Activated effector memory CD4-positive, alpha-beta T cell treated with Interleukin-2 at 50 U/mL for 16 hours (primary cell): ENCODE measurements at places on chromosomes 11 and 22.
A peak's percentile ranks its signal among the peaks of the same experiment; 100 is the strongest.

DNA sequence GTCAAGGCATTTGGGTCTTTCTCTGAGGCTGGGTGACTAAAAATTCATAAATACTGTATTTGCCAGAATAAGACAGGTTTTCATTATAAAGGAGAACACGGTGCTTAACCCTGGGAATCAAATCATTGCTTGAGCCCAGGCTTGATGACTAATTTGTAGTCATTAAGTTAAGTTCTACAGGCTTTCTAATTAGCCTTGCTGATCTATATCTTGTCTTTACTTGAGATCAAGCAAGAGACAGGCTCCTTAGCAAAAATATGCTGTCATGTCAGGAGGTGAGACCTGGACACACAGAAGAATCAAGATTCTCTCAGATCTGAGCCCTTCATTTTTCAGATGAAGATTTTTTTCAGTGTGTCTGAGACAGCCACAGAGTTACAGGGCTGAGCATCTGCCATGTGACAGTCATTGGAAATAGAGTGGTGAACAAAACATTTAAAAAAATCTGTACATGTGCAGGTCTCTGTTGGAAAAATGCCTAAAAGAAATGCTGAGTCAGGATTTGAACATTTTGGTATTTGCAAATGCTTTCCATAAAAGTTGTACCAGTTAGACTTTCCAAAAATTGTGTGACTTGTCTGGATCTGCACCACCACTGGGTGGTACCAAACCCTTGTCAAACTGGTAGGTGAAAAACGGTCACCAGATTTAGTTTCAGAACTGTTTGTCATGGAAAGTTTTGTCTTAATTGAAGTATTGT, 14.6 kb downstream of the ACAT1 start:
- no peak for DNase-seq

DNA sequence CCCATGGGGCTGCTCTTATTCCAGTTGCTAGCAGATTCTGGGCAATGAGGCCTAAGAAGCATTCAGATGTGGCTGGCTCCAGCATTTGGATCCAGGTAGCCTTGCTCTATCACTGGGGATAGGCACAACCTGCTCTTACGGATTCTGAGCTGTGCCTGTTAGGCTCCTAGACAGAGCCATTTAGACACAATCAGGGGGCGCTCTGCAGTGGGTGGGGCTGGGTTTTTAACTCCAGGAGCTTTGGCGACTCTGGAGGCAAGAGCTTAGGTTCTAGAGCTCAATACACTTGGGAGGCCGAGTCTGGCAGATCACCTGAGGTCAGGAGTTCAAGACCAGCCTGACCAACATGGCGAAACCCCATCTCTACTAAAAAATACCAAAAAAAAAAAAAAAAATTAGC, 32.0 kb downstream of the KCNC1 start:
- no peak for DNase-seq

- DNase-seq = no peak
Measured at GRCh38 chr11:117535201-117535849, 207.7 kb downstream of the CEP164 start.

GRCh38 chr11:89346601-89347000, 144.6 kb downstream of the NOX4 start:
- DNase-seq = no peak

DNA sequence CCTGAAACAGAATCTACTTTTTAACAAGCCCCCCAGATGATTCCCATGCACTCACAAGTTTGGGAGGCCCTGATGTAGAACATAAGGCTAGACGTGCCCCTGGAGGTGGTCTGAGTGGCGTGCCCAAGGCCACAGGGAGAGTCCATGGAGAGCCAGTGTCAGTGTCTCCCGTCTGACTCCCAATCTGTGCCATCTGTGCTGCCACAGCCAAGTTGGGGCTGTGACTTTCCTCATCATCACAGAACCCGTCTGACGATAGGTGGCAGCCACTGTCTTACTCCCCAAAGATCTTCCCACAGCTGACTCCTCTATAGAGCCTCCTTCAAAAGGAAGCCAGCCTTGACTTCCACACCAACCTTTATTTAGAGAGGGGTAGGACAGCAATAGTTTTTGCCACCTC, 470.5 kb downstream of the SOX6 start:
- no peak for DNase-seq

GRCh38 chr22:22425356-22425755, 83.2 kb downstream of the ZNF280B start:
- no peak for DNase-seq

- DNase-seq = no peak
Measured at GRCh38 chr22:33631777-33632176, 288.5 kb downstream of the LARGE1 start.

DNA sequence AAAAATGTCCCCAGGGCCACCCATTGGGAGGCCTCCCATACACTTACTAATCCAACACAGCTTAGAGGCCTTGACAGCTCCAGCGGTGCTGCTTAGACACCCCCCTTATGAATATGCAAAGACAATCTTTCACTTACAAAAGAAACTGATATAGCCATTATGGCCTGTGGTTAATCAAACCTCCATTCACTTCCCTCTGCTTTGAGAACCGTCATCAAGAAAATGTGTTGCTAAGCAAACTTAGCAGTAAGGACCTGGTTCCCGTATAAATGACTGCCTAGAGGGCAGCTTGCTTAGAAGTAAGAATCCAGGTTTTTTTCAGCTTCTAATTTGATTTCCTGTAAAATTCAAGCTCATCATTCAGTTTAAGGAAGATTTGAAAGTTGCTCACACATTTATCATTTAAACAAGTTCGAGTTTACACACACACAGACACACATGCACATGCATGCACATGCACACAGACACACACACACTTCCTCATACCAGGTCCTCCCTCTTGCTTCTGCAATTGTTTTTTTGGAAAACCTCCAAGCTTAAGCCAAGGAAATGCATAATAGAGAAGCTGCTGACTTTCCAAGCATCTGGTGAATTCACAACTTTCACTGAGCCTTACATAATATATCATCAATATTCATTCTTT, 137.7 kb upstream of the BLID start:
- no peak for DNase-seq

DNA sequence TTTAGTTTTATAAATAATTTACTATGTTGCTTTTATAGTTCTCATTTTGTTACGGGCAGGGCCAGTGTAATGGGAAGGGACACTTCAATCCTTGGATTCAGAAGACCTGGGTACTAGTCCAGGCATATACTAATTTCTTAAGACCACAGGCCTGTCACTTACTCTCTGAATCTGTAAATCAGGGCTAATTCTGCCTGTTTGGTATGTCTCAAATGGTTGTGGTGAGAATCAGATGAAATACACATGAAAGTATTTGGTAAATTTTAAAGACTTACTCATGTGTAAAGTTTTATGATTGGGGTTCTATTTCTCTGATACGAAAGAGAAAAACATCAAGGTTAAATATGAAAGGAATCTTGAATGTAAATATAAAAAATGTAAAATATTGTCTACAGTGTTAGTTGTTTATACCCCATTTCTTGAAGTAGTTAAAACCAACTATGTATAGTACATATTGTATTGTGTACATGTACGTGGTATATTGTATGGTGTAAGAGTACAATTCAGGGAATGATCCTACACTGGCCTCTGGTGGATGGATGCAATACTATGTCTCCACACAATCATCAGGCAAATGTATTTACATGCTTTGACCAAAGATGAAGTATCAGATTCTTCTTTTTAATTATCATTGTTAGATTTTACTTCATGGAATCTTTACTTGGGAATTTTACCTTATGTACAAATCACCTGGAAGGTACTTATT, 24.5 kb upstream of the RAG2 start:
- no peak for DNase-seq

DNA sequence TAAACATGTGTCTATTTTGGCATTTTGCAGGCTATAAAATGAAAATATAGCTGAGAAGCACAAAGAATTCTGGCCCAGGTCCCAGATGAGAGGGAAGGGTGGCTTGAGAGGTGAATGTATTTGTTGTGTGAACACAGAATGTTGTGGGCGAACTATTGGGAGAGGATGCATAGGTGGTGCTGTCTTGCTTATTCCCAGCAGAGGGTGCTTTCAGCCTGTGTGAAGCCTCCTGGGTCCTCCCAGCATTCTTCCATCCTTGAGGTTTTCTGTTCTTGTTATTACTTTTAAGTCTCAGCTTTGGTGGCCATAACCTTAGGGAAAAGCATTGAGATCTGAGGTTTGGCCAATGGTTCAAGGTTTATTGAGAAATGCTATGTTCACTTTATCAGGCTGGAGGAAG, 108.7 kb upstream of the SNX19 start:
- DNase-seq = no peak

- no peak for DNase-seq
Measured at GRCh38 chr11:629237-629583, 2.2 kb upstream of the SCT start.

GRCh38 chr11:112670806-112671570, 290.2 kb upstream of the NCAM1 start:
- no peak for DNase-seq

- no peak for DNase-seq
Measured at GRCh38 chr22:31138126-31138525, 2.2 kb downstream of the PLA2G3 start.

DNA sequence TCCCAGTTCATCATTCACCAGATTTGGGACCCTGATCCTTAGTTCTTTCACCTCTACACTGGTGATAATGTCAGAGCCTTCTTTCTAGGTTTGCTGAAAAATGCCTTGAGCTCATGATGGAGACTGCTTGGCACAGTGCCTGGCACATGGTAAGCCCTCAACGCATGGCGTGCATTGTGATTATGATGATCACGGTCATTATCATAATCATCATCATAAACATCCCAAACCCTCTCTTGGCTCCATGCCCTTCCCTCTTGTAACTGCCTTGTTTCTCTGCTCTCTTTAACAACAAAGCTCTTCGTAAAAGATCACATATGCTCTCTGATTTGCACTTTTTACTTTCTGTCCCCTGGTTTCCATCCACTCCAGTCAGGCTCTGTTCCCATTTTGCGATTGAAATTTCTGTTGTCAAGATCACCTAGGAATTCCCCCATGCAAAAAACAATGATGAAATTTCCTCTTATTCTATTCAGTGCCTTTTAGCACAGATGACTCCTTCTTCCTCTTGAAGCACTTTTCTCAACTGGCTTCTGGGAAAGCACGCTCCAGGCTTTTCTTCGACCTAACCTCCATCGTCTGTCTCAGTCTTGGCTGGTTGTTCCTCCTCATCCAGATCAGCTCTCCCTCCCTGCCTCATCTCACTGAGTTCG, 479.1 kb downstream of the OPCML start:
- no peak for DNase-seq

- peak; percentile 27 for DNase-seq
Measured at GRCh38 chr22:37148031-37148651, 1.6 kb downstream of the IL2RB start.

- DNase-seq = no peak
Measured at GRCh38 chr11:3359092-3359824, 19.7 kb downstream of the ZNF195 start.

DNA sequence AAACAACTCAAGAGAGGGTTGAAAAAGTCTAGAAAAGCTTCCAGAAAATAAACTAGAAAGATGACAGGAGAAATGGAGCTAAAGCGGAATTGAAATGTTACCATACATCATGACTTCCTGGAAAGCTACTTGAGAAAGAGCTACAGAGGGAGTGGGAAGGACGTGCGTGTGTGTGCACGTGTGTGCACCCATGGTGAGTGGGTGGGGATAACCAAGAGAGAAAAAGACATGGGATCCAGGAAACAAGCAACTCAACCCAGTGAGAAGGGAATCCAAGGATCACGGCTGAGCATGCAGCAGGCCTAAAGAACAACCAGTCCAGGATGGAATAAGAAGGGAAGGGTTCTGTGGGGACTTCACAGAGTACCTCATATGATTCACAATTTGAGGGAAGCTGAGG, 21.6 kb downstream of the APOL1 start:
- DNase-seq = no peak

DNA sequence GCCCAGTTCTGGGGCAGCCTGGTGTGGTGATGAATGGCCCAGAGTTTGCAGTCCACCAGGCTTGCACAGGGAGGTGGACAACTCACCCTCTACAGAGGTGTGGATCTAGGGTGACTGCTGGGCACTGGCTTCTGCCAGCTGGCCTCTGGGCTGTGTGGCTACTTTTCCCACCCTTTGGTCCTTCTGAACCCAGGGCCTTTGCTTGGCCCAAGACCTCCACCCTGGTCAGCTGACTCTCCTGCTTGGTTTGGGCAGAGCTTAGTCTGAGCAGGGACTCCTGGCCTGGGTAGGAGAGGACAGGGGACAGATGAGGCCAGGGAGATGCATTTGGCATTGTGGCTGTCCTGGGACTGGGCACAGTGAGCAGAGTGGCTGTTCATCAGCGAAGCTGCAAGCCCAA, 83.0 kb upstream of the SHANK2 start:
- no peak for DNase-seq

GRCh38 chr22:40203572-40203971, 25.8 kb downstream of the TNRC6B start:
- no peak for DNase-seq

- no peak for DNase-seq
Measured at GRCh38 chr11:19281041-19281440, 40.3 kb upstream of the E2F8 start.

DNA sequence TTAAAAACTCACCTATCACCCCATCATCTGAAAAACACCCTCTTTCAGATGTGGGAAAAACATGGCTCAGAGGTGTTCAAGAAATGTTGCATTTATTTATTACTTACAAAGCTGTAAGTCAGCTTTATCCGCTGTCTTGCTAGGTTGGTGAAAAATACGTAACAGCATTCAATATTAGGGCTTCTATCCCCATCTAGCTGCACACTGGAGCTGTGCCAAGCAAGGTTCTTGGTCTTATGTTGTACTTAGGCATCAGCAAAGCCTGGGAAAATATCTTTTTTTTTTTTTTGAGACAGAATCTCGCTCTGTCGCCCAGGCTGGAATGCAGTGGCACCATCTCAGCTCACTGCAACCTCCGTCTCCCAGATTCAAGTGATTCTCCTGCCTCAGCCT, 7.5 kb downstream of the SERPING1 start:
- no peak for DNase-seq

GRCh38 chr22:38169116-38169515, 12.5 kb downstream of the PLA2G6 start:
- no peak for DNase-seq

DNA sequence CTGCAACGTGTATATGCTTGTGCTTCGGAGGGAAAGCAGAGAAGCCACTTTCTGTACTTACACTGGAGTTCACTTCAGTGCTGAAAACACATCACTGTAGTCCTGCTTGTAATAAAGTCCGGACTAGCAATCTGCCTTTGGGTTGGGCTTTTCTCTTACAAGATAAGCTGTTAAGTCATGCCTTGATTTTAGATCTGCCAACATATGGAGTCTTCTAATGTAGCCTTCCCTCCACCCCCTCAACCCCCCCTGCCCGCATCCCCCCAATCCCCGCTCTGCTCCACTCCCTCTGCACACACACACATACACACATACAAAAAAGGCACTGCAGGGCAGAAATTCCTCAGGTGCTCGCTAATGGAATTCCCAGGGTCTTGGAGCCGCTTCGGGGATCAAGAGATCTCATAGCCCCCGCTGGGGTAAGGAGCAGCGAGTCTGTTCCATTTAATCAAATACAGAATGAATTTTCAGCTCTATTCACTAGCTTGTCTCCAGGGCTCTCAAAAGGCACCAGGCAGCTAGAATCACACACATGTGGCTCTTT, 3.4 kb downstream of the CDON start:
- DNase-seq = no peak
